ENCODE measurements at places on chromosomes 3 and 15.

DNA sequence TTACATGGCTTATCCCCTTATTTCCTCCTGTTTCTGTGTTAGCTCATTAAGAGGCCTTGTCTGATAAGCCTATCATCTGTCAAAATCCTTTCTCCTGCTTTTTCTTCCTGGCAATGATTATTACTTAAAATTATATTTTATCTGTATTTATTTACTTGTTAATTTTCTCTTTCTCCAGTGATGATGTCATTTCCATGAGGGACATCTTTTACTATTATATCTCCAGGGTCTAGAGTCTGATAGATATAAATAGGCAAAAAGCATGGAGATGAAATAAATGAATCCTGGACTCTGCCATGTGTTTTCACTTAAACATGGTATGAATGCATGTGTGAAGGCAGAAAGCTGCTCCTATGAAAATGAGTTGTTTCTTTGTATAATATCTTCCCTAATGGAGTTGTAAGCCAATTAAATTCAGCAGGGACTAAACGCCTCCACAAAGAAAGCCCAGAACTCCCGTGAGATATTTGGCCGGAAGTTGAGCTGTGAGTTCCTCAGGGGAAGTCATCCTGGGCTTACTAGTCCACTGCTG, 375.2 kb downstream of the TUSC7 start:
- no peak for DNase-seq

GRCh38 chr15:94921936-94922335, 690.6 kb downstream of the MCTP2 start:
- no peak for DNase-seq

DNA sequence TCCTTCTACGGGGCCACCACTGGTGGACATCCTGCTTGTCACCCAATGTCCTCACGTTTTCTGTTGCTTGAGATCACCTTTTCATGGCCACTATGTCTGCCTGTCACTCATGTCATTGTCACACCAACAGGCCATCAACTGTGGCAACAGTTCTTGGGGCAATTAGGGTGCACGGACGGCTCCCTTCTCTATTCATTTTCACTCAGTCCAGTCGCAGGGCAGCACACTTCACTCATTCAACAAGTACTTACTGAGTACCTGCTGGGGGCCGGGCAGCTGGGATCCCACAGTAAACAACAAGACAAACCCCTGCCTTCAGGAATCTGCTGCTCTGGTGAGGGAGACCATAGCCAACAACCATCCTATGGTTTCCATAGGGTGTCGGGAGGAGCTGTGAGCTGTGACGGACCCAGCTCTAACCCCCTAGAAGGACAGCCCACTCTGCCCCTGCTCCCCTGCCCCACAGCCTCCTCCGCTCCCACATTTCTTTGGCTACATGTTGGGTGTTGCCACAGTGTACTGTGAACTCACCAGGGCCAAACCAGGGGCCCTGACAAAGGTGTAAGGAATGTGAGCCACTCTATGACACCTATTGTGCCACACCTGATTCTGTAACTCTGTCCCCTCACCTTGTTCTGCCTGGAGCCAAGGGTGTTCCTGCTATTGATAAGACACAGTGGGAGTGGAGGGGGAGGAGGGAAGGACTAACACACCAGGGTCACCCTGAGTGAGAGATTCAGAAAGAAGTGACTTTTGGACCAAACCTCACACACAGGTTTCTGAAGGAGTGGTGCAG, 1.9 kb downstream of the VILL start:
- no peak for DNase-seq

DNA sequence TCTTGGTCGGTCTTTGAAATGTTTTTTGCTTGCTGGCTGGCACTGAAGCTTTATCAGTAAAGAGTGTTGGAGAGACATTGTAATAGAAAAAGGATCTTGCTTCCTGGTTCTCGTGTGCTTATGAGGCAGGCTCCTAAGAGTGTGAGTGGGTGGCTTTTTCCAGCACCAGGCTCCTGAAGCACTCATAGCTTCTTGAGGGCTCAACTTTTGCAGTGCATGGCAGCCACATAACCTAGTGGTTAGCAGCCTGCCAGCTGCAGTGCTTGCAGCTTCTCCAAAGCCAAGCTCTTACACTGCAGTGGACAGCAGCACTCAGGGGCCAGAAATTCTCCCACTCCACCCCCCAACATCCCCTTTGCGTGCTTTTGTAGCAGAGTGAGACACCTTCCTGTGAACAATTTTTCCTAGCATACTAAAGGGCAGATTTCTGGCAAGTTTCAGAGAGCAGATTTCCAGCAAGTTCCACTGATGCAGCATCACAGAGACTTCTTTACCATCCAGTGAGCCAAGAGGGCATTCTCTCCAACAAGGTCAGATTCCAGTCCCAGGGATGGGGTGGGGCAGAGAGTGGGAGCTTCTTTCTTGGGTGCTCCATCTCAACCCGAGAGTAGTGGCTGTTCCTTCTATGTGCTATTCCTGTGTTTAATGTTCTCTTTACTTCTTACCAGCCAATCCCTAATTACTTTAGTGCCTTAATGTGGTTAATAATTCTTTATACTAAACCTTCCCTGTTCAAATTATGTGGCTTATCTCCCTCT, 15.8 kb upstream of the ARHGEF26 start:
- no peak for DNase-seq

- DNase-seq: no peak
These were observed 318.9 kb upstream of the CHRM5 start for GRCh38 chr15:33649217-33649933.

- DNase-seq: no peak
These were observed 5.5 kb downstream of the TAGLN3 start for GRCh38 chr3:112004187-112004586.

DNA sequence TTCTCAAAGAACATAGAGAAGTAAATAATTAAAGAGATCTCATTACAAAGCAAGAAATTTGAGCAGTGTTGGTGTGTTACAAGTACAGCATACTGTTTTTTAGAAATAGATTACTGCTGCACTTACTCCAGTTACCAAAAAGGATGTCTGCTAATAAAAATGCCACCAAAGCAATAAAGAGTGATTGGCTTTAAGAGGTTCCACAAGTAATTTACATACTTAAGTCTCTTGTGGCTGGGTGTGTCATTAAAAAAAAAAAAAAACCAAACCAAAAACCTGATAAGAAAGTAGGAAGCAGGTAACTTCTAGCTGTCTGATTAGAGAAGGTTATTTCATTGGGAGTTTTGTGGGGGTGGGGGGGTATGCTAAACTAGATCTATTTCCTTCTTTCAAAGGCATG, 15.2 kb downstream of the RAB11A start:
- no peak for DNase-seq
